ENCODE measurements at places on chromosomes 1 and 21. TPM values are rescaled to one million over a fixed set of nuclear protein-coding genes. Genes with fewer than 3 reads are reported as not detected.

The PIK3CD gene
- 43.5 TPM for total RNA-seq

The CNR2 gene
- total RNA-seq: 16.4 TPM

The LGALS8 gene
- 7.9 TPM for total RNA-seq

The TSPAN1 gene
- not detected for total RNA-seq
